ENCODE measurements at places on chromosomes 3 and 15.

- DNase-seq = no peak
These were observed 92.0 kb downstream of the CADM2 start for GRCh38 chr3:85050821-85051220.

DNA sequence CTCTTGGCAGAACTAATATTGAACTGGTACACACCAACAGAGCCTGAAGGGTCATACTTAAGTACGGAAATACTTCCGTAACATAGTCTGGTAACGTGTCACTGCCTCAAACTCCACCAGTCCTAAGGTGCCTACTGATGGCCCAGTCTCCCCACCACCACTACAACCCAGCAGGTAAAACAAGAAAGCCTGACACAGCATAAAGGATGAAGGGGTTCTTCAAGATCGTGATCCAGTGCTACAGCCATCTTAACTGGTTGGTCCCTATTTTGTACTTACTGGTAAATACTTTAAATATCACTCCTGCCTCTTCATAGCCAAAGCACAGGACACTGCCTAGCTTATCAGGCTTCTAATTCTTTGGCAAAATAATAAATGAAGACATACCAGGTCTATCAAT, 46.5 kb downstream of the PEAK1 start:
- no peak for DNase-seq

GRCh38 chr15:95174301-95175259, 943.2 kb downstream of the MCTP2 start:
- no peak for DNase-seq

DNA sequence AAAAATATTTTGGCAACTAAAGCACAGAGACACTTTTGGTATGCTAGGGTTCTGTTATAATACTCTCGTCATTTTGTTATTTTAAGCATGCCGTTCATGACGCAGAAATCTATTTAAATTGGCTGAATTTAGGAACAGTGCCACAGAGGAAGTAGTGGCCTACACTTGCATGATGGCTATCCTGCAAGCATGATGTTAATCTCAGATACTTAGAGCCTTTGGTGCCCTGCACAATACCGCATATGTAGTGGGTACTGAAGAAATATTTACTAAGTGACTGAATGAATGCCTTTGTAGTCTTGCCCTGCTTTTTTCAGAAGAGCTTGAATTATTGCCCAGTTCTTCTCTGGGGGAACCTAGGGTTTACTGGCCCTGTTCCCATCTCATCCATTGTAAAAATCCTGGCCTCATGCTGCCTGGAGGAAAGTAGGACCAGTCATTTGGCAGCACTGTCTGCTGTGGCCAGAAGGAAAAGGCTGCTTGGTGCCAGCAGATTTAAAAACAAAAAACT, 79.0 kb downstream of the SERPINI1 start:
- DNase-seq = no peak

- DNase-seq = no peak
These were observed 1.5 kb downstream of the ARHGEF3 start for GRCh38 chr3:56800130-56800831.

- DNase-seq = no peak
These were observed 28.9 kb downstream of the TLNRD1 start for GRCh38 chr15:81029414-81030300.

DNA sequence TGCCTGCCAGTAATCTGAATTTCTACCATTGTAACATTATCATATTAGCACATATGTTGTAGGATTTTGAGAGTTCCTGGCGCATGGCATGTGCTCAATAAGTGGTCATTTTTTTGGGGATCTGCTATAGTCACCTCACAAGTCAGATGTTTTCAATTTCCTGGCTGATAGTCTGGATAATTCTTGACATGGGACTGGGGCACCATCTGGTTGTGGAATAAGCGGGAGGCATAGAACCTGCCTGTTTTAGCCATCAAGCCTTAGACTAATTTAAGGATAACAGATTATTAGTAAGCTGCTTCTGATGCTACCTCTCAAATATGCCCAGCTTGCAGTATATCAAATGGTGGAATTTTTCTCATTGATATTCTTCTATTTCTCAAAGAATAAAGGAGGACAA, 39.1 kb downstream of the GASK1A start:
- no peak for DNase-seq

GRCh38 chr3:130973406-130973805, 53.2 kb downstream of the ASTE1 start:
- DNase-seq = no peak

DNA sequence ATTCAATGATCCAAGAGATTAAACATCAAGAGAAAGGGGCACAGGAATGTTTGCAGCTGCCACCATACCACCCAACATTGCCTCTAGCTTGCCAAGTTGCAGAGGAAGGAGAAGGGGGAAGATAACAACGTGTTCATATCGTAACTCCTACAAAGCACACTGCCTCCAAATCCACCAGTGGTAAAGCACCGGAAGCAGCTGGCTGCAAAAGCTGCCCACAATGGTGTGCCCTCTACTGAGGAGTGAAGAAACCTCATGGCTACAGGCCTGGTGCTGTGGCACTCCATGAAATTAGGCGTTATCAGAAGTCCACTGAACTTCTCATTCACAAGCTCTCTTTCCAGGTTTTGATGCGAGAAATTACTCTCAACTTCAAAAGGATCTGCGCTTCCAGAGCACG, 263.9 kb upstream of the STT3B start:
- DNase-seq = peak; percentile 81
